ENCODE measurements at places on chromosomes 6 and 20.

DNA sequence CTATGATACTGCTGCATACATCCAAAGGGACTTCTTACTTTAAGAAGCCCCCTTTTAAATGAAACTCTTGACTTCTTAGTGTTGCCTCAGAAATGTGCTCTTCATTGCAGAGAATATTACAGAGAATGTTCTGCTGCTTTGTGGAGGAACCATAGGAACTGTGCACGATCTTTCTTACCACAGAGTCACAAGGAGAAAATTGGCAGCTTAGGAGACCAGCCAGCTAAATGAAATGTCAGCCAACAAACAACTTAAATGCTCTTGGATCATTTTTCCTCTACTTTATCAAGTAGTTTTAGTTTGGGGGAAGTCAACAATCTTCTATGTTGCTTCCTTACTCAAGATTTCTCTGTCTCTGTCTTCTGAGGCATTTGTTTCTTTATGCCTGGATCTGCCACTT, 125.9 kb upstream of the MLIP start:
- no peak for DNase-seq

- DNase-seq = no peak
These were observed 717.8 kb upstream of the HS3ST5 start for GRCh38 chr6:115060581-115060980.

DNA sequence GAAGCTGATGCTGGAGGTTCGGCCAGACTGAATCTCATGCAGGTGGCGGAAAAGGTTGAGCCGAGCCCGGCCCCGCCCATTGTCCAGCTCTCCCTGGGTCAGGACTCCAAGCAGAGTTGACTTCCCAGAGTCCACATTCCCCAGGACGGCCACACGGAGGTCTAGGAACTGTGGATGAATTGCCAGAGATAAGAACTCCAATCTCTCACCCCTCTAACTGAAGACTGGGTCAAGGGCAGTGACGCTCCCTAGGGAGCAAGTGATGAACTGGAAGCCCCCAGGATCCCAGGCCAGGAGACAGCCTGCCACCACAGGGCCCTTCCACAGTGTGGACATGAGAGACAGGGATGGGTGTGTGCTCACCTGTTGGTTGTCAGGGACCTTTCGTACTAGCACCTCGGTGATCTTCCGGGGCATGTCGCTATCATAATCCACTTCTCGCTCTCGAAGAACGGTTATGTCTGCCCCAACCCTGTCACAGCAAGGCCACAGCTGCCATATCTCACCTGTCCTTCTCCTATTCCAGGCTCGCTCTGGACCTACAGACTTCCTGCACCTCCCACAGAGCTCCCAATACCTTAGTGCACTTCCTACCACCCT, 3.6 kb downstream of the GTPBP2 start:
- DNase-seq = no peak

DNA sequence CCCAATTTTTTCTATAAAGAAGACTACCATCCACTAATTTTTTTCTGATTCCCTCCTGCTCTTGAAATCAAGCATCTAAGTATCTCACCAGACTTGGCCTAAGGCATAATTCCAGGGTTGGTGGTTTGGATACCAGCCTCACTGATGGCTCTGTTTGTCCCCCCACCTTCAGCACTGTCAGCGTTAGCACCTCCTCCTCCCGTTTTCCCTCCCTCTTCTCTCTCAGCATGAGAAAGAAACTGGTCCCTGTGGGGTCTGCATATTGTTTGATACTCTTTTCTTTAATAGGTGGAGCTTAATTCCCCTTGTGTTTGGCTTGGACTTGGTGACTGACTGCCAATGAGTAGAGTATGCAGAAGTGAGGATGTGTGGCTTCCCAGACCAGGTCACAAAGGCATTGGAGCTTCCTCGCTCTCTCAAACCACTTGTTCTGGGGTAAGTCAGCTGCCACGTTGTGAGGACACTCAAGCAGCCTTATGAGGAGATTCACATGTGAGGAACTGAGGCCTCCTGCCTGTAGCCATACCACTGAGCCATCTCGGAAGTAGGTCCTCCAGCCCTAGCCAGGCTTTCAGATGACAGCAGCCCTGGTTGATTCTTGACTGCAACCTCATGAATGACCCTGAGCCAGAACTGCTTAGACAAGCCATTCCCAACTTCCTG, 65.2 kb downstream of the RIOK1 start:
- DNase-seq = no peak

DNA sequence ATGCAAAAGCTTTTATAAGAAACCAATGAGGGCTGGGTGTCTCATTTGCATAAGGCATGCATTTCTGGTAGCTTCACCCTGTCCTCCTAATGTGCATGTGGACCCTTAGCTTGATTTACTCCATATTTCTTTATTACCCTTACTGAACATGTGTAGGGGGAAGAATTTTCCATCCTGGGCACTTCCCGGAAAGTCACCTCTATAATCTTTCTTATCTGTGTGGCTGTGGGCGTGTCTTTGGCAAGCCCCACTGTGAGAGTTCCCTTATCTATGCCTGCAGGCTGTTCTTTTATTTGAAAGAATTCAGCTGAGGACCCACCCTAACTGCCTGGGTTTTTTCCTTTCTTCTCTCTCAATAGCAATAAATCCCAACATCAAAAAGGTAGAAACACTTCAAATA, 627.8 kb downstream of the DOK5 start:
- DNase-seq = no peak

DNA sequence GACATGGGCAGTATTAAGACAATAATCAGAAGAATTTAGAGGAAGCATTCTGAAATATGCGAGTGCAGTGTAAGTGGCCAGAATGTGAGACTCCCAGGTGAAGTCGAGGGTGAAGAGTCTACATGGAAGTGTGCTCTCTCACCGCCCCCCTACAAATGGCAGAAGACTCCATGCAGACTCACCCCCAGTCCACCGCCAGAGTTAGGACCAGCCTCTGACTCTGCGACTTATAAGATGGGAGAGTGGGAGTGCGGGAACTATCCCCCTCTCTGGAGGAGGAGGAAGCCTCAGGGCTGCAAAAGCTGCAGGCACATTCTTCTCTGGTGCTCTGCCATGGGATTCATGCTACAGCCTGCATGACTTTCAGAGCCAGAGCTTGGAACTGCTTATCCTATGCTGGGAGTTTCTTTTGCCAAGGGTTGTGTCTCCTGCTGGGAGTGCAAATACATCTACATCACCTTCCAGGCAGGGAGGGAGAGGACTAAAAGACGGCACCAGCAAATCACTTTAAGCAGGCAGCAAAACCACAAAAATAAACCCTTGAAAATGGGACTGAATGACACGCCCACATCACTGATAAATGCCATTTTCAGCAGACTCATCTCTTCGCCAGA, 206.7 kb upstream of the SULF2 start:
- DNase-seq = no peak

- no peak for DNase-seq
These were observed 166.8 kb upstream of the GRIK2 start for GRCh38 chr6:101226677-101227135.

DNA sequence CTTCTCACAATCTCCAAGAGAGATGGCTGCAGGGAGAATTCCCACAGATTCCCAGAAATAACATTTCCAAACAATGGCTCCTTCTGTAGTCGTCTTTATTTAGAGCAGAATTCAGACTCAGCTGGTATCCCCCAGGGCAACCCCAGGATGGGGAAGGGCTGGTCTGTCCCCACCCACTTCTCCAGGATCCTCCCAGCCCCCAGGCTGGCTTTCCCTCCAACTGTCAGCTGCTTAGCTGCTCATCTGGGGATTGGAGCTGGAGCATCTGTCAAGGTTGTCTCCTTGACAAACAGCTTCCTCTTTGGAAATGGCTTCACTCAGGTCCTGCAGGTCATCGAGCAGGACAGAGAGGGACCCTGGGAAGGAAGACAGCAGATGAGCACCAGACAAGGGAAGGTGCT, 3.5 kb upstream of the PSORS1C2 start:
- DNase-seq = no peak

DNA sequence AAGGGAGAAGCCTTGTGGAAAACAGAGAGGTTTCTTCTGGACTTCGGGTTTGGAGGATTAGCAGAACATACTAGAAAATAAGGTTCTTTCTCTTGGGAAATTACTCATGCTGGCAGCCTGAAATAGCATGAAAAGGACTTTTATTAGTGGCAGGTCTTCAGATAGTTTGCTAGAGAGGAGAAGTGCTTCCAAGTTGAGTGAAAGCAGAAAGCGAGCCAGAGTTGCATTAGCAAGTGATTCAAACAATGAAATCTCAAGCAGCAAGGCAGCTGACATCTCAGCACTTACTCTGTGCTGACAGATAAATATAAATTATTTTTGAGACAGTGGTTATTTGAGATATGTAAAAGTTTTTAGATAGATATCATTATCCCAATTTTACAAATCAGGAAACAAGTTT, 91.9 kb downstream of the PLCB4 start:
- DNase-seq = no peak

DNA sequence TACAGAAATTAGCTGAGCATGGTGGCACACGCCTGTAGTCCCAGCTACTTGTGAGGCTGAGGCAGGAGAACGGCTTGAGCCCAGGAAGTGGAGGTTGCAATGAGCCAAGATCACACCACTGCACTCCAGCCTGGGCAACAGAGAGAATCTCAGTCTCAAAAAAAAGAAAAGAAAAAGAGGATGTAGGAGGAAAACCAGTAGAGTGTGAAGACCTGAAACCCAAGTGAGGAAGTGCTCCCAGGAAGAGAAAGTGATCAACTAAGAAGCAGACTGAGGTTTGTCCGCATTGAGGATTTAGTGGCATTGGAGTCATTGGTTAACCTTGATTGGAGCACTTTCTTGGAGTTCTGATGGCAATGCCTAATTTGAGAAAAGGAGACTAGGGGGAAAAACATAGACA, 20.6 kb upstream of the TASP1 start:
- DNase-seq = no peak

- DNase-seq = no peak
These were observed 125.7 kb upstream of the BTBD3 start for GRCh38 chr20:11791835-11792567.

DNA sequence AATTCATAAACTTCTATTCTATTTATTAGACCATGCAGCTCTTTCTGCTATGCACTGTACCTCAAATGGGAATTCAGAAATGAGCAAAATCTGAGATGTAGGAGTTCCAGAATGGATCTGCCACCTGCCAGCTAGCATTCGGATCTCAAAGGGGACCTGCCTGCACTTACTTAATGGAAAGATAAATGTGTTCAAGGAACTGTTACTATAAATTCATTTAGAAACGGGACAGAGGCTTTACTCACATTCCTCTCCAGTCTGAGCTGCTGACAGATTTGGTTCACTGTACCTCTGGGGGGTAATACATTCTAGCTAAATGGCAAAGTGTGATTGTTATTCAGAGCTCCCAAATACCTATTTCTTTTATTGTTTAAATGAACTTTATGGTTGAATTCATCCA, 384.1 kb downstream of the GRIK2 start:
- DNase-seq = no peak

DNA sequence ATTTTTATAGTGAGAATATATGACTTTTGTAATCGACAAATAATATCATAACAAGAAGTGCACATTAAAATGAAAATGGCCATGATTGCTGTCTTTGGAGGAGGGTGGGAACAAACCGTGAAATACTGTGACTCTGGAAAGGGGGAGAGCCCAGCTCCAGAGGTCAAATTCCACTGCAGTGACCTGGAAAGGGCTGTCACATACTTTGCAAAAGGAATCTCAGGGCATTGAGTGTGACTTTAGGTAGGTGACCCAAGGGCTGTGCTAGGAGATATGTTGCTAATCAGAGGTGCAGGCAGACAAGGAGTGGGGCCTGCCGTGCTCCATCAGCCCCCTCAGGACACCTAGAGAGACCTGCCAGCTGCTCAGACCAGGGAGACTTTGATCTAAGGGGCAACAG, 28.1 kb upstream of the BMP7 start:
- DNase-seq = no peak

DNA sequence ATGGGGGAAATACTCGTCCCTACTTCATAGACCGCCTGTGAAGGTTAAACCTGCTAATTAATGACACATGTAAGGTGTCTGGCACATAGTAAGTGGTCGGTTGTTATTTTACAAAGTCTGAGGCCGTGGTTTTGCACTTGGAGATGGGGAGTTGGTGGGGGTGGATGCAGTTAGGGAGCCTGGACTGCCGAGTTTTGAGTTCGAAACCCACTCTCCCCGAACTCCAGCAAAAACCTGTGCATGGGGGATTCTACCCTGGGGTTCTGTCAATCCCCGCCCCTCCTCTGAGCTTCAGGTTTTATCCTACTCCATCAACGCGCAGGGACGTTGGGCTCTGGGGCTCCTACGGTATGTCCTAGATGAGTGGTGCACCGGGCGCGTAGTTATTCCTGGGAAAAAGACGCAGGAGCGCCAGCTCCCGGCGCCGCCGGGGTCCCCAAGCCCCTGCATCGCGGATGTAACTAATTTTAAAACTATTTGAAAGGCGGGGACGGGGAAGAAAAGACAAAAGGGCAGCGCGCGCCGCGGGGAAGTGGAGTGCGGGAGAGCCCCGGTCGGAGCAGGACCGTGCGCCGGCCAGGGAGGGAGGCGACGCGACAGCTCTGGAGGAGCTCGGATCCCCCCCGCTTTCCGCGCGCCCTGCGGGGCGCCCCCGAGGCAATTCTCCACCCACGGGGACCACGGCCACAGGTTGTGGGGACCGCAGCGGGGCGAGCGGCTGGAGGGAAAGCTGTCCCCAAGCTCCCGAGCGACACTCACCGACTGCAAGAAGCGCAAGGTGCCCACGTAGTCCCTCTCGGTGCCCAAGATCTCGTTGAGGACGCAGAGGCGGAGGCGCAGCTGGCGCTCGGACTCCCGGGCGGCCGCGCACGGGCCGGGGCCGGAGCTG, 672 bp downstream of the PREX1 start:
- DNase-seq = no peak

GRCh38 chr20:57170343-57170742, 96.1 kb downstream of the BMP7 start:
- DNase-seq = no peak

- DNase-seq = no peak
These were observed 4.1 kb upstream of the VEGFA start for GRCh38 chr6:43765776-43766499.

DNA sequence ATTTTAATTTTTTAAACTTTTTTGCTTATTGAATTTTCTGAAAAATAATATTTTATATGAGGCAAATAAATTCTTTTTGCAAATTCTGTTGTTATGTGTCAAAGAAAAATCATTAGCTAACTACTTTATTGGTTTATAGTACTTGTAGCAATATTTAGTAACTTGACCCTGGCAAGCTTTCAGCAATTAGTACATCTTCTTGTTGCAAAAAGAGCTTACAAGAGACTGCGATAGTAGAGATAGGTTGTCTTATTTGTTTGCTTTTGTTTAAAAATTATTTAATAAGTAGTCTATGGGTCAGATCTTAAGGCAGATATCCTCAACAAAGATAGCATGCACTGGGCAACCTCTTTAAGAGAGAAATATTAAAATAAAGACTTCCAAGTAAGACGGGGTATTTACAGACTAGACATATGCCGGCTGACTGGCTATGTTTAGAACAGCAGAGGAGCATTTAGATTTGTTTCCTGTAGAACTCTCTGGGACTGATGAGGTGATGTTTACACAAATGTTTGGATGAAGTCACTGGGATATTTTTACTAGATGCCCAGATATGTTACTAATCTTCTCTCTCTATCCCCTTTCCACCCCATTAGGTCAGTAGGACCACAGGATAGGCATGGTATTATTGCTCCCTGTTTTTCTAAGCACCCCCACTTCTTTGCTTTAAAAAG, 25.0 kb downstream of the VGLL2 start:
- DNase-seq = no peak

- no peak for DNase-seq
These were observed 11.7 kb downstream of the PTPRK start for GRCh38 chr6:128508588-128509296.

- no peak for DNase-seq
These were observed 355.2 kb upstream of the ARID1B start for GRCh38 chr6:156421933-156422332.

GRCh38 chr6:139147628-139148027, 12.7 kb downstream of the HECA start:
- DNase-seq = no peak
